ENCODE measurements at places on chromosomes 6 and 20. TPM values are rescaled to one million over a fixed set of nuclear protein-coding genes. Genes with fewer than 3 reads are reported as not detected.

Gene MOG
- not detected for total RNA-seq

Gene ETV7
- 0.32 TPM for total RNA-seq

Gene PGM3
- 97.9 TPM for total RNA-seq

Gene SPDEF
- not detected for total RNA-seq

Gene PRSS35
- total RNA-seq: 0.50 TPM

Gene CALHM4
- 0.31 TPM for total RNA-seq

Gene ID4
- total RNA-seq: 11.0 TPM

Gene CGA
- 0.77 TPM for total RNA-seq

Gene ZNF334
- 1.8 TPM for total RNA-seq

GRCh38 chr6:142885182-142885867 lies 59.7 kb downstream of the HIVEP2 start:
- H3K36me3 ChIP-seq: peaks cover 16% of the 10 kb centered on the region
- no peaks in the 10 kb centered on the region for H3K27me3 ChIP-seq
- peak; percentile 93 for DNase-seq
- H3K4me3 ChIP-seq: peak overlapping the region; percentile 89
- peak overlapping the region; percentile 93 for H3K27ac ChIP-seq

GRCh38 chr6:3489027-3489757 lies 32.3 kb upstream of the SLC22A23 start:
- H3K27ac ChIP-seq: no peak overlapping the region
- peaks cover 48% of the 10 kb centered on the region for H3K27me3 ChIP-seq
- H3K4me3 ChIP-seq: no peak overlapping the region
- DNase-seq: no peak
- no peaks in the 10 kb centered on the region for H3K36me3 ChIP-seq

DNA sequence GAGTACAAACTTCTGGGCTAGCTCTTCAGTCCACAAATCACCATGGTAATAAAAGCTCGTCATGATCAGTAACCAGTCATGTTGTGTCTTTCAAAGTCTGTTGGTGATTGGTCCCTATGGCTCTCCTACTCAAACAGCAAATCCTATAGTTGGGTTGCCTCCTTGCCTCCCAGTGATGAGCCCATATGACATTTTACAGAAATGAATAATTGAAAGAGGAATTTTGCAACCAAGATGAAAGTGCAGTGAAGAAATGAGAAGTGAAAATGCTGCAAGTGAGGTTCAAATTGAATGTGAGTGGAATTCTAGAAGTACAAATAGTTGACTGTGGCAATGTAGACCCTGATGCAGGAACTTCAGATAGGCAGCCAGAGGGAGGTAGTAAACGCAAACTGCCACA lies 5.1 kb upstream of the SIRPD start:
- peaks cover 17% of the 10 kb centered on the region for H3K36me3 ChIP-seq
- H3K4me1 ChIP-seq: peaks cover 15% of the 10 kb centered on the region
- H3K27ac ChIP-seq: no peak overlapping the region
- H3K27me3 ChIP-seq: peaks cover 44% of the 10 kb centered on the region
- H3K4me3 ChIP-seq: no peak overlapping the region

DNA sequence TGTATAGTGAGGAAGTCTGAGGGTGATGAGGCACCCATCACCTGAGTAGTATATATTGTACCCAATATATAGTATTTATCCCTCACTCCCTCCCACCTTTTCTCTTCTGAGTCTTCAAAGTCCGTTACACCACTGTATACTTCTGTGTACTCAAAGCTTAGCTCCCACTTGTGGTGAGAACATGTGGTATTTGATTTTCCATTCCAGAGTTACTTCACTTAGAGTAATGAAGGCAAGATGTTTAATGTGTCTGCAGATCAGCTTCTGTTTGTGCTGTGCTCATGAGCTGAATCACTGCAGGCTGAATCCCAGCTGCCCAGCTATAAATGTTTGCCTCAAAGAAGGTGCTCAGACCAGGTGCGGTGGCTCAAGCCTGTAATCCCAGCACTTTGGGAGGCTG lies 139.3 kb upstream of the FOXA2 start:
- no peaks in the 10 kb centered on the region for H3K4me1 ChIP-seq
- DNase-seq: no peak
- no peak overlapping the region for H3K4me3 ChIP-seq
- no peaks in the 10 kb centered on the region for H3K27me3 ChIP-seq
- no peak overlapping the region for H3K27ac ChIP-seq

- H3K36me3 ChIP-seq: no peaks in the 10 kb centered on the region
- no peak overlapping the region for H3K4me3 ChIP-seq
- peaks cover 9% of the 10 kb centered on the region for H3K4me1 ChIP-seq
Measured at GRCh38 chr20:20327746-20328145, 40.2 kb upstream of the INSM1 start.

GRCh38 chr6:90121982-90122381 lies 174.7 kb downstream of the BACH2 start:
- H3K27me3 ChIP-seq: peaks cover 3% of the 10 kb centered on the region
- DNase-seq: peak; percentile 4
- no peaks in the 10 kb centered on the region for H3K36me3 ChIP-seq
- no peak overlapping the region for H3K27ac ChIP-seq

GRCh38 chr6:8908638-8909037 lies 473.3 kb upstream of the SLC35B3 start:
- H3K27me3 ChIP-seq: peaks cover 2% of the 10 kb centered on the region
- H3K4me3 ChIP-seq: no peak overlapping the region
- no peak for DNase-seq
- no peaks in the 10 kb centered on the region for H3K4me1 ChIP-seq

DNA sequence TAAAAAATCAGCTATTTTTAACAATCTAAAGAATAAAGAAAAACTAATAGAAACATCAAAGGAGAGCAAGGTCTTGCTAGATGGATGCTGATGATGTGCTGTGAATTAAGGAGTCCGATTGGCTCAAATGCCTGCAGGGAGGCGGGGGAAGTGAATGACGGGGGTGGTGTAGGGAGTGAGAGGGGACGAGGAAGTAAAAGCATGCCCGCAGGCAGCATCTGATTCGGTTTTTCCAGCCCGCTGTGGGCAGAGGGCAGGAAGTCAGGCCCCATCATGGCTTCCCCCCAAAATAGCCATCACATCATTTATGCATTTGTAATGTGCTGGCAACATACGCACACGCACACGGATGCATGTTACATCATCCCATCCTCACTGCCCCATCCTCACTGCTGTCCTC lies 10.3 kb downstream of the RSPO4 start:
- no peak for DNase-seq
- no peak overlapping the region for H3K4me3 ChIP-seq
- H3K27ac ChIP-seq: no peak overlapping the region
- no peaks in the 10 kb centered on the region for H3K36me3 ChIP-seq
- H3K27me3 ChIP-seq: peaks cover 27% of the 10 kb centered on the region

GRCh38 chr6:38024908-38025307 lies 205.4 kb downstream of the ZFAND3 start:
- H3K27me3 ChIP-seq: peaks cover 5% of the 10 kb centered on the region
- H3K36me3 ChIP-seq: no peaks in the 10 kb centered on the region
- peaks cover 50% of the 10 kb centered on the region for H3K4me1 ChIP-seq
- no peak overlapping the region for H3K27ac ChIP-seq
- H3K4me3 ChIP-seq: no peak overlapping the region
- no peak for DNase-seq

GRCh38 chr20:35680452-35681183 lies 15.9 kb upstream of the CPNE1 start:
- DNase-seq: no peak
- peaks cover 1% of the 10 kb centered on the region for H3K27me3 ChIP-seq
- no peak overlapping the region for H3K27ac ChIP-seq
- no peaks in the 10 kb centered on the region for H3K36me3 ChIP-seq
- H3K4me1 ChIP-seq: no peaks in the 10 kb centered on the region

- no peaks in the 10 kb centered on the region for H3K36me3 ChIP-seq
- H3K27me3 ChIP-seq: peaks cover 14% of the 10 kb centered on the region
- H3K4me1 ChIP-seq: no peaks in the 10 kb centered on the region
Measured at GRCh38 chr6:2563635-2564034, 187.1 kb downstream of the MYLK4 start.

GRCh38 chr20:63292292-63292701 lies 689 bp upstream of the COL20A1 start:
- no peak for DNase-seq
- no peak overlapping the region for H3K27ac ChIP-seq
- H3K4me1 ChIP-seq: no peaks in the 10 kb centered on the region
- H3K27me3 ChIP-seq: peaks cover 30% of the 10 kb centered on the region
- no peak overlapping the region for H3K4me3 ChIP-seq

GRCh38 chr6:159074120-159074684 lies 29.4 kb upstream of the TAGAP start:
- peak; percentile 12 for DNase-seq
- H3K27me3 ChIP-seq: peaks cover 22% of the 10 kb centered on the region
- H3K36me3 ChIP-seq: no peaks in the 10 kb centered on the region
- no peaks in the 10 kb centered on the region for H3K4me1 ChIP-seq
- peak overlapping the region; percentile 84 for H3K4me3 ChIP-seq
- H3K27ac ChIP-seq: no peak overlapping the region

- no peak overlapping the region for H3K4me3 ChIP-seq
- no peak overlapping the region for H3K27ac ChIP-seq
- DNase-seq: no peak
- peaks cover 28% of the 10 kb centered on the region for H3K4me1 ChIP-seq
- H3K27me3 ChIP-seq: peaks cover 11% of the 10 kb centered on the region
Measured at GRCh38 chr20:51797357-51798025, 4.8 kb downstream of the SALL4 start.

DNA sequence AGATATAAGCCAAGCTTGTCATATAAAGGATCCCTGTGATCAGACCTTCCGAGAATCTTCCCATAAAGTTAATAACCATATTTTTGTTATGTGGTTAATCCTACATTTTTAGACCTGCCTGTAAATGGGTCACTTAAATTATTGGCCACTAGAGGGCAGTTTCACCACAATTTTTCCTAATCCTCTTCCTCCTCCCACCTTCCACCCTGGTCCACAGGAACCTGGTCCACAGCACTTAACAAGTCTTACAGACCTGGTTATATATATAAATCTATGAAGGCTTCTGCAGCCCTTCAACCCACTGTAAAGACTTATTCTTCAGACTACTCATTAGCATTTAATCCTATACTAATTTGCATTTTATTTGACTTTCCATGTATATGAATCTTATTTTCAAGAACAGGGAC lies 28.3 kb downstream of the MRS2 start:
- peaks cover 36% of the 10 kb centered on the region for H3K4me1 ChIP-seq
- no peaks in the 10 kb centered on the region for H3K27me3 ChIP-seq
- peak; percentile 33 for DNase-seq

DNA sequence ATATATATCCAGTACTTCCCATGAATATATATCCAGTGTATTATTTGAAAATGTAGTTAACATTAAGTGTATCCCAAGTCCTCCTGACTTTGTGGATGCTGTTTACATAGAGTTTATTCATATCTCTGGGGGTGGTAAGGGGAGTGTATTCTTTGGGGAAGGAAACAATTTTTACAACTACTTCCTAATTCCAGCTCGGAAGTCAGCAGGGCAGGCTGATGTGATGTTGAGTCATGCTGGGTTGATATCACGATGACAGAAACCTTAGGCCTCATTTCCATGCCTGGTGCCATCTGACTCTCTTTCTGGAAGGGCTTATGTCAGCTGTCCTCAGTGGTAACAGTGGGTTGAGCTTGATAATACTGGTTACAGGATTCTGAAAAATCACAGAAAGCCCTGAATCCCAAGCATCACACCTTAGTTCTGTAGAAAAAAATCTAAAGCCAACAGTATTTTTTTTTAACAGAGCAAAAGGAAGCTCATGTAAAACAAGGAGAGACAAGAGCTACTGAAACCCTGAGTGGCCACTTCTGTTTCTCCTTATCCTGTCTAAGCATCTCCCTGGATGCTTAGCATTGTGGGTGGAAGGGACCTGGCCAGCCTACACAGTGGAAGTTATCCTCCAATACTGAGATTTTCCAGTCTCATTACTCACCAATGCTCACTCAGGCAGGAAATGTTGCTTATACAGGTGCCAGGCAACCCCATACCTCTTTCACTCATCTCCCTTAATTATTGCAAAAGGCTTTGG lies 75.2 kb upstream of the IYD start:
- peak; percentile 54 for DNase-seq
- peaks cover 50% of the 10 kb centered on the region for H3K4me1 ChIP-seq
- H3K27me3 ChIP-seq: no peaks in the 10 kb centered on the region
- no peak overlapping the region for H3K4me3 ChIP-seq
- H3K36me3 ChIP-seq: peaks cover 13% of the 10 kb centered on the region
- H3K27ac ChIP-seq: peak overlapping the region; percentile 60

DNA sequence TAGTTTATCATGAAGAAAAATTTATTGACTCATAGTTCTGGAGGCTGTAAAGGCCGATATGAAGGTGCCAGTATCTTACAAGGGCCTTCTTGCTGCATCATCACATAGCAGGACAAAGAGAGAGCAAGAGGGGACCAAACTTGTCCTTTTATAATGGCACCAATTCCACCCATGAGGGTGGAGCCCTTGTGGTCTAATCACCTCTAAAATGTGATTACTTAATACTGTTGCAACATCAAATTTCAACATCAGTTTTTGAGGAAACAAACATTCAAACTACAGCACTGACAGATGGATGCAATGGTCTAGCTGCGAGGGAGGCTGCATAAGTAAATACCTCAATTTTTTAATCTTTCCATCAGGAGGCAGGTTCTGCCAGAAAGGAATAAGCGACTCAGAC lies 76.7 kb upstream of the LAMA2 start:
- no peak overlapping the region for H3K27ac ChIP-seq
- peaks cover 18% of the 10 kb centered on the region for H3K4me1 ChIP-seq
- peaks cover 2% of the 10 kb centered on the region for H3K27me3 ChIP-seq
- no peak overlapping the region for H3K4me3 ChIP-seq

- H3K4me1 ChIP-seq: no peaks in the 10 kb centered on the region
- no peak overlapping the region for H3K4me3 ChIP-seq
- no peaks in the 10 kb centered on the region for H3K36me3 ChIP-seq
Measured at GRCh38 chr6:125444006-125444923, 142.5 kb upstream of the HDDC2 start.

GRCh38 chr20:14418376-14418775 lies 81.0 kb upstream of the FLRT3 start:
- H3K27ac ChIP-seq: no peak overlapping the region
- DNase-seq: no peak
- no peaks in the 10 kb centered on the region for H3K4me1 ChIP-seq
- H3K27me3 ChIP-seq: no peaks in the 10 kb centered on the region
- H3K4me3 ChIP-seq: no peak overlapping the region
- H3K36me3 ChIP-seq: no peaks in the 10 kb centered on the region

GRCh38 chr20:44388466-44389023 lies 33.0 kb downstream of the HNF4A start:
- H3K27me3 ChIP-seq: peaks cover 19% of the 10 kb centered on the region
- H3K27ac ChIP-seq: no peak overlapping the region

GRCh38 chr20:45818239-45818638 lies 5.8 kb downstream of the UBE2C start:
- no peaks in the 10 kb centered on the region for H3K27me3 ChIP-seq
- peak overlapping the region; percentile 32 for H3K27ac ChIP-seq
- peaks cover 18% of the 10 kb centered on the region for H3K36me3 ChIP-seq
- no peak for DNase-seq
- H3K4me1 ChIP-seq: peaks cover 51% of the 10 kb centered on the region
- H3K4me3 ChIP-seq: no peak overlapping the region

DNA sequence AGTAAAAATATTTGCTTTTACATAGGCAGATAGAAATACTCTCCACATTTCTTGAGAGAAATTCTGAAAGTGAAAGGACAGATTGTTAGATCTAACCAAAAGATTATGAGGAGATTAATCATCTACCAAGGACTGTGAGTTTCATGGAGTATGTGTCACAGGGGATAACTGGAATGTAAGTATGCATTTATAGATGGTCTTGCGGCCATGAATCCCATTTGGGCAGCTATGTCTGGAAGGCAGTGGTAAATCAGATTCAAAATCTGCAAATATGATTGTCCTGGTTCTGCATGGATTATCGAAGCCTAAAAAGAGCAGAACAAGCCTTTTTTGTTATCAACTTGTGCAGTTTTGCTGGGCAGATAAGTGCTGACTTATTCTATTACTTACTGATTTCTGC lies 293.8 kb downstream of the RFPL4B start:
- H3K4me3 ChIP-seq: peak overlapping the region; percentile 13
- peak; percentile 82 for DNase-seq
- H3K36me3 ChIP-seq: no peaks in the 10 kb centered on the region
- no peaks in the 10 kb centered on the region for H3K27me3 ChIP-seq
- no peak overlapping the region for H3K27ac ChIP-seq
- peaks cover 20% of the 10 kb centered on the region for H3K4me1 ChIP-seq

All from HFFc6 (cell line).